Fibroblast of the aortic adventitia (primary cell): ENCODE measurements at places on chromosomes 3 and 15.
A peak's percentile ranks its signal among the peaks of the same experiment; 100 is the strongest.

- DNase-seq = no peak
Observed at GRCh38 chr3:9730657-9731205, 804 bp upstream of the BRPF1 start.

DNA sequence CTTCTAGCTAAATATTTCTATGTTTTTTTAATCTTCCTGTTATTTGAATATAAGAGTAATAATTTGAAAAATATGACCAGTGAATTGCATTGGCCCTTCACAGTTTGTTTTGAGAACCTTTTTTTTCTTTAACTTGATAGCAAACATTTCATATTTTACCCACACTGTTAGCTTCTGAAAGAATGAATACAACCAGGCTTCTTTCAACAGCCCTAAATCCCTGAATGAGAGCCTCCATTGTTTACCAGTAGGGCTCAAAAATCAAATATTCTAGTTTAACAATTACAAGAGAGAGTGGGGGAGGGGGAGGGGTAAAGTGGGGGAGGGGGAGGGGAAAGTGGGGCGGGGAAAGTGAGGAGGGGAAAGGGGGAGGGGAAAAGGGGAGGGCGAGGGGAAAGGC is 14.5 kb upstream of the TOP2B start:
- DNase-seq = no peak

DNA sequence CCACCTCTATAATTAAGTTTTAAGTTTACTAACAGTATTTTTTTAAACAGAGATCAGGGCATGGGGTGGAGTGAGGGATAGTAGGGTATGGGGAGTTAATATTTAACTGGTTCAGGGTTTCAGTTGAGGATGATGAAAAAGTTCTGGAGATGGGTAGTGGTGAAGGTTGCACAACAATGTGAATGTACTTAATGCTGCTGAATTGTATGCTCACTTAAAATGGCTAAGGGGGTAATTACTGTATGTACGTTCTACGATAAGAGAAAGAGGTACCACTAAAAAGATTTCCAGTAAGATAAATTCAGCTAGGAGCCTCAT is 101.4 kb downstream of the TNIK start:
- no peak for DNase-seq

GRCh38 chr15:66713843-66714508 is 11.9 kb downstream of the SMAD6 start:
- no peak for DNase-seq

GRCh38 chr3:150451329-150452048 is 43.4 kb downstream of the TSC22D2 start:
- DNase-seq = peak; percentile 65

GRCh38 chr15:86830304-86830703 is 750.6 kb downstream of the AGBL1 start:
- DNase-seq = no peak

DNA sequence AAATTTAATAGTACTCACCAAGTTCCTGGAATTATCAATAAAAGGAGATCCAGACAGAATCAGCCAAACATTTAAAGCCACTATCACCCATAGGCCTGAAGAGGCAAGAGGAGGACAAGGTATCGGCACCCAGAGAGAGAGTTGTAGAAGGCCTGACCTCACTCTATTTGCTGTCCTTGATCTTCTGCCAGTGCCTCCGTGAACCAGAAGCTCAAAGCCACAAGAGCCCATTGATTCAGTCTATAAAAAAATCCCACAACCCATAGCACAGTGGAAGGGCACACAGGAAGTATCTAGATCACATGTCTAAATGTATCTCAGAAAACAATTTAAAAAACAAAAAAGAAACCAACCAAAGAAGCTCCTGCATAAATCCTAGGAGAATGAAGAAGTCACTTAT is 68.6 kb upstream of the FAM174B start:
- DNase-seq = no peak

DNA sequence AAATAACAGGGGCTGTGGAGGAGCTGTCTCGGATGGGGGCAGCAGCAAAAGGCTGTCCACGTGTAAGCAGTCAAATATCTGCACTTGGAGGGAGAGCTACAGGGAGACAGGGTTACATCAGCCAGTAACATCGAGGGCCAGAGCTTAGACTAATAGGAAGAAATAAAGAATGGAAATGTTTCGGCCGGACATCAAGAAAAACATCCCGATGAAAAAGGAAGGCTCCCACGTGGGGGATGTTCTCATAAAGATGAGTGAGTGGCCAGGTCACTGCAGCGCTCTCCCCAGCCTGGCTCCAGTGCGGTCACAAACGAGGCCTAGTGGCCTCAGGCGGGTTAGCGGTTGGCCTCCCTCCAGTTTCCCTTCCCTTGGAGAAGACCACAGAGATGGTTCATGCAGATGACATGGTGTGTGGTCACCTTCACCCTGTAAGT is 56.1 kb upstream of the WNT5A start:
- no peak for DNase-seq

GRCh38 chr3:47104259-47104658 is 59.7 kb downstream of the SETD2 start:
- DNase-seq = no peak
